ENCODE measurements at places on chromosomes 1 and 21. TPM values are rescaled to one million over a fixed set of nuclear protein-coding genes. Genes with fewer than 3 reads are reported as not detected.

ENAH gene
- total RNA-seq, result 78.0 TPM

DNA sequence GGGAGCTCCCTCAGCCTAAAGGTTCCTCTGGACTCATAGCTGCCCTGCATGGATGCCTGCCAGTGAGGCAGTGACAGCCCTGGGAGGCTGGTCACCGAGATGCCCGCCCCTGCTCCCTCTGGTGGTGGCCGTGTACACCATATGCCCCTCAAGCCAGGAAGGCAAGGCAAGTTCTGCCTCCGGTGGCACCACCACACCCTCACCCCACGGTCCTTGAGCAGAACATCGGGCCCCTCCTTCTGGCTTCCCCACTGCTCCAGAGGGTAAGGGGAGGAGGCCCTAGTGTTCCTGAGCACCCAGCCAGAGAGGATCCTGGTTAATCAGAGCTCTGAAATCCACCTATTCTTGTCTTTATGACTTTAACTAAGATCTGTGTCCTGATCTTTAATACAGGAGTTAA, 1.5 kb upstream of the S100A14 start:
- DNase-seq, result peak; percentile 71

DNA sequence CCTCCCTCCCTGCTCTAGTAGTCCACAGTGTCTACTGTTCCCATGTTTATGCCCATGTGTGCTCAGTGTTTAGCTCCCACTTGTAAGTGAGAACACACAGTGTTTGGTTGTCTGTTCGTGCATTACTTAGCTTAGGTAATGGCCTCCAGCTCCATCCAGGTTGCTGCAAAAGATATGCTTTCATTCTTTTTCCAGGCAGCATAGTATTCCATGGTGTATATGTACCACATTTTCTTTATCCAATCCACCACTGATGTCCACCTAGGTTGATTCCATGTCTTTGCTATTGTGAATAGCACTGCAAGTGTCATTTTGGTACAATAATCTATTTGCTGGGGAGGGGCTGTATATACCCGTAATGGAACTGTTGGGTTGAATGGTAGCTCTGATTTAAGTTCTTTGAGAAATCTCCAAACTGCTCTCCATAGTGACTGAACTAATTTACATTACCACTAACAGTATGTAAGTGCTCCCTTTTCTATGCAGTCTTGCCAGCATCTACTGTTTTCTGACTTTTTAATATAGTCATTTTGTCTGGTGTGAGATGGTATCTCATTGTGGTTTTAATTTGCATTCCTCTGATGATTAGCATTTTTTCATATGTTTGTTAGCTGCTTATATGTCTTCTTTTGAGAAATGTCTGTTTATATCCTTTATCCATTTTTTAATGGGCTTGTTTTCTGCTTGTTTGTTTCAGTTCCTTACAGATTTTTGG, 191.9 kb upstream of the DMRTA2 start:
- DNase-seq, result no peak

GRCh38 chr1:226029093-226029496, 30.0 kb upstream of the SDE2 start:
- DNase-seq, result no peak

All from cerebellum (tissue), 4 donors.